Ascending aorta (tissue), 2 donors: ENCODE measurements at places on chromosomes 5 and 9. TPM values are rescaled to one million over a fixed set of nuclear protein-coding genes. Genes with fewer than 3 reads are reported as not detected.

DNA sequence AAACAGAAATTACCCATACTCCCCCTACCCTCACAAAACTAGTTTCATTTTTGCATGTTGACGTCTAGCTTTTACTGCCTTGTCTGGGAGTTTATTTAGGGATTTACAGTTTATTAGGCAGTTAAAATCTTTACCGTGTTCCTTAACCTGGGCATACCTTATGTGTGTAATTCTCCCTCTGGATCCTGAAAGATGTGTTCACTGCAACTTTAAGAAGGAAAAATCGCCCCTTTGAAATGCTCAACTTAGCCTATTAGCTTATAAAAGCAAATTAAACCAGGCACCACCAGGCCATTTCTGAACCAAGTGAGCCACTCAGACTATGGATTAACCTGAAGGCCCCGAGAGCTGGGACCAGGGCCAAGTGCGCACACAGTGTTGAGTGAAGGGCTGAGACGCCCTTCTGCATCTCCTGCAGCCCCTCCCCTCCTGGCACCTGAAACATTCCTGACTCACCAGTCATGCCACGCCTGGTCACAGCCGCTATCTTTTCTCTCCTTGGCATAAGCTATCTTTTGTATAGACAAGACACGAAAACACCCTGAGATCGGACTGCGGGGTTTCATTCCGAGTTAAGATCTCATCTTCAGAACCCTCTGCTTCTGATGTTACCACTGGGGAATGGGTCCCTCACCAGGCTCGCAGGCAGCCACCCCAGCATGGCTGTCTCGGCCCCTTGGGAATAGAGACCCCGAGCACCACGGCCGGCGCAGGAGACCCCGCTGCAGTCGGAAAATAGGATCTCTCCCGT is 111.9 kb downstream of the ROR2 start:
- DNase-seq = no peak

GRCh38 chr5:171647904-171648260 is 137.7 kb upstream of the SMIM23 start:
- no peak for DNase-seq

DNA sequence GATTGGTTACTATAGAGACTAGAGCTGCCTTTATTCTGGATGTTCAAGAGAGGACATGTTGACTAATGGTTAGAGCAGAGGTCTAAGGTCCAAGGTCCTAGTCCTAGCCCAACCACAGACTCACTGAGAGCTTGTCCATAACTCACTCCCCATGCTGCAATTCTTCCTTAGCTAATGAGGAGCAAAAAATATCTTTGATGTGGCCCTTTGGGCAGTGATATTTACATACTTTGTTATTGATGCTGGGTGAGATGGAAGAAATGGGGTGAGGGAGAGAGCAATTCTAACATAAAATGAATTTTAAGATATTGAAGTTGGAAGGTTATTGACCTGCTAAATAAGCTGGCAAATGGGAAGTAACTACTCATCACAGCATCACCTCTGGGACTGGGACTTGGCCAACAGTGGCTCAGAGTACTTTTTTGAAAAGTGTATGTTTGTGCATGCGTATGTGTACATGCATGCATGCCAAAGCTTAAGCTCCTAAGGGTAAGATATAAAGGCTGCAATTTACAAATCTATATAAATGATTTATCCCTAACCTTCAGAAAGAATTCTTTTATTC is 58.0 kb upstream of the ANKRD55 start:
- DNase-seq = no peak

DNA sequence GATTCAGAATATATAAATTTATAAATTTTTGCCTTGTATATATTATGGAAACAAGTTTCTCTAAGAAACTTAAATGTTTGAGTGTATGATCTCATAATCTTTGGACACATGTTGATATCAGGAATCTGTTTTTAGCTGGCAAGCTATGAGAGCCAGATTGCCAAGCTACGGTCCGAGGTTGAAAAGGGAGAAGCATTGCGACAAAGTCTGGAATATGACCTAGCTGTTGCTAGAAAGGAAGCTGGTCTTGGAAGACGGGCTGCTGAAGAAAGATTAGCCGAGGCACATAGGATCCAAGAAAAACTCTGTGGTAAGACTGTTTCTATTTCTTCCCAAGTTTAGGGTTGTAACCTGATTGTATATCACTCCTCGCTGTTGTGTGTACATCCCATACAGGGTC is 25.9 kb downstream of the CCDC171 start:
- DNase-seq = no peak

DNA sequence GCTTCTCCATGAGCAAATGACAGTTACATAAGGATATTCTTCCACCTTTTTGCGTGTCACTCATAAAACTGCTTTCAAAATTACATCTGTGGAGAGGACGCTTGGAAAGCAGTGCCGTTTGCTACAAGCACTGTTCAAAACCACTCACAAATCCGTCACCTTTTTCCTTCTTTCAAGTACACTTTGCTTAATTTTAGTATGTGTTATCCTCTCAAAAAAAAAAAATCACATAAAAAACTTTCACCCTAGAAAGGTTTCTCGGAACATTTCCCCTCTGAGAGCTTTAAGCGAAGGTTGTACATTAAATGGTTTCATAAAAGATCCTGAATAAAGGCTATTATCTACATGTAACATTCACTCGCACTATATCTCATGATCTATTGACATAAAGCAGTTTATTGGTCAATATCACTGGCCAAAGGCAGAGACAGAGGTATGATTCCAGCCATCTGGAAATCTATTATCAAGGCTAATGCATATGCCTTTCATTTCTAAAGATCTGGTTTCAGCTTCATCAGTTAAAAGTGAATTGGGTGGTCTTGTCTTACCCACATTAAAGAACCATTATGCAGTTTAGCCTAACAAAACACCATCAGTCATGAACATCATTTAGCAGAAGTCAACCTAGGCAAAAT is 163.6 kb downstream of the ENC1 start:
- DNase-seq = no peak

- DNase-seq = no peak
Observed at GRCh38 chr5:39638813-39639212, 214.0 kb upstream of the DAB2 start.

DNA sequence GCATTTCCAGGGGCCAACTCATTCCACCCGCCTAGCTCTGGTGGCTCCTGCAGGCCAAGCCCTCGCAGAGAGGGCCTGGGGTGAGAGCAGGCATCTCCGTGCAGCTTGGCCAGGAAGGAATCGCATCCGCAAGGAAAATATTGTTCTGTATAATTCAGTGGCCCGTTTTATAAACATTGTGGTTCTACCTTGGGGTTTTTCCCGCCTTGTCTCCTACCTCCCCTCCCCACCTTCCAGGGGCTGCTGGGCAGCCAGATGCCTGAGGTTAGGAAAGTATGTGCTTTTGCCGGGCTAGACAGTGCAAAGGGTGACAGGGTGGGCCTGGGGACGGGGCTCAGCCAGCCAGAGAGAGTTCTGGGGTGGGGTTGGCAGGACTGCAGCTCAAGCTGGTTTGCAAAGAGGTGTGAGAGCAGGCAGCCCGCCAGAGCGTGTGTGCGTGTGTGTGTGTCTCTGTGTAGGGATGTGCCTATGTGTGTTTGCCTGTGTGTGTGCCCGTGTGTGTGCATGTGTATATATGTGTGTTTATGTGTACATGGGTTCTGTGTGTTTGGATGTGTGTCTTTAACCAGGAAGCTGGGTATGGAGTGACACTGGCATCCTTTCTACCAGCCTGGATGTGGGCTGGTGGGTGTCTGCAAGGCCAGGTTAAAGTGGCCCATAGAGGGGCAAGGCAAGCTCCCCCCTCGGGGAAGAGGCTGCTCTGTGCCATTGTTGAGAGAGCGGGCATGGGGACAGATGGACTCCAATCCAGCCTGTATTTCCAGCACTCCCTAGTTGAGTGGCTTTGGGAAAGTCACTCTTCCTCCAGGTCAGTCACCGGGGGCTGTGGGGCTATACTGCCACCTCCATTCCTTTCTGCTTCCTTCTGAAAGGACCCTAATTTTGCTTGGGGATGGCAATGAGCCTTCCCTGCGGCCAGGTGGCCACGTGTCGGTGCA is 10.6 kb upstream of the SLC2A6 start:
- no peak for DNase-seq

DNA sequence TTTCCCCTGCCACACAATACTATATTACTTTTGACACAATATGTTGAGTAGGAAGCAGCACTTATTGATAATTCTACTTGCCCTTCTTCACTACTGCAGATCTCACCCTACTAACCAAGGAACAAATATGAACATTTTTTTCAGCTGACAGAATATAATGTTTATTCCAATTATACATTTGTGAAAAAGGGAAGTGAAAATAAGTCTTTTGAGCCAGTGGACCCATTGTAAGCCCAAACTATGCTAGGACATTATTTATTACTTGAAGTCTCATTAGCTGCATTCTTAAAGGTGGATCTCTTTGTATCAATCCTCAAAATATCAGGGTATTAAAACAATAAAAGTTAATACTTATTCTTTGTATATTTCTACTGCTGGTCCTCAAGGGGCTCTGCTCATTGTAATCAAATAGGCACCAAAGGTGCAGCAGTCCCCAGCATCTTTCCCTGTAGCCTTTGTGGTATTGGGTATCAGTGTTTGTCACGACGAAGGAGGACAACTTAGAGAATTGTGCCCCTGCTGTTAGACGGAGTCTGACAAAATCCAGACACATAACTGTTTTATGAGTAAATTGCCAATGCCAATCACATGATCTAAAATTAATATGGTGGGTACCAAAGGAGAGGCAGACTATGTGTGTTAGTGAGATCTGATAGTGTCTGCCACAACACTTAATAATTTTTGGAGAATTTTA is 453.5 kb upstream of the CDH9 start:
- DNase-seq = no peak

DNA sequence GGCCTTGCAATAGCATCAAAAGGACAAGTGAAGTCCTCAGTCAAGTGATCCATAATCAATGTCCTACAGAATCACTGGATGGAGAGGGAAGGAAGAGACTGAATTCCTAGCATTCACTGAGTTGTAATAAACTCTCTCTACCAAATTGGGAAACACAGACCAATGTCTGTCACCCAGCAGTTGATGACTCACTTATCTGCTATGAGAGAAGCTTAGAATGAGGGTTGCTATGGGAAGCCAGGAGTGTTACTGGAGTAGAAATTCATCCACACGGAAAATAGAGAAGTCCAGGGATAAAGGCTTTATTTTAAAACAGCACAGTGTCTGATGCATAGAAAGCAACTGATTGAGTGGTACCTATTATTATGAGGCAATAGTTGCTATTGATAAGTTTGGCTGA is 407.4 kb downstream of the BRINP1 start:
- DNase-seq = no peak

DNA sequence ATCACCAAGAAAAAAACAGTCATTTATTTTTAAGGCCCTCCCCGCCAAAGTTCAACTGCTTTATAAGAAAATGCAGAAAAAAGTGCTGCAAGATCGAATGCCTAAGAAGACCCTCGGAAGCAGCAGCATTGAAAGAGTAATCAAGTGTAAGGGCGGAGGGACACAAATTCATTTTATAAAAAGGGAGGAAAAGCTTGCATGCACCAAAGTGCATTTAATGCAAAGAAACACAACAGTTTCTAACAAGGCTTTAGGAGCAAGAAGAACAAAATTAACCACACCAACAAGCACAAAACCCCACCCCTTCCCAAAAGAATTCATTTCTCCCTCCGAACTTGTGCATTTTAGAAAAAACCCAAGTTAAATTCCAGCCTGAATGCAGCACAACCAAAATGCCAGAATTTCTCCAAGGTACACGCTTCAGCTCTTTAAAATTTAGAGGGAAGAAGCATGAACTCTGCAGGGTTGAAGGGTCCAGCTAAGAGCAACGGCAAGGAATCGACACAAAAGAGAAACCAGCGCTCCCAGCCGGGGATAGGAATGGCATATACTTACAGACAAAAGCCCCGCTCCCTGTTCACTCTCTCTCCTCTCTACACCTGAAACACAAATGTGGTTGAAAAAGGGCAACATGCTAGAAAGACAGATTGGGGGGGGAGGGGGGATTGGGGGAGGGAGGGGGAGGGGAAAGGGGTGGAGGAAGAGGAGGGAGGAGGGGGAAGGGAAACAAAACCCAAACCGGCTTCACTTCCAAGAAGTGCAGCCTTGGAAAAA is at the start of gene NREP:
Gene NREP (minus strand): TSS at position 614 of the 774 bp plus-strand sequence. CDS start 1,422 bp downstream, outside the sequence.
- no peak for DNase-seq

DNA sequence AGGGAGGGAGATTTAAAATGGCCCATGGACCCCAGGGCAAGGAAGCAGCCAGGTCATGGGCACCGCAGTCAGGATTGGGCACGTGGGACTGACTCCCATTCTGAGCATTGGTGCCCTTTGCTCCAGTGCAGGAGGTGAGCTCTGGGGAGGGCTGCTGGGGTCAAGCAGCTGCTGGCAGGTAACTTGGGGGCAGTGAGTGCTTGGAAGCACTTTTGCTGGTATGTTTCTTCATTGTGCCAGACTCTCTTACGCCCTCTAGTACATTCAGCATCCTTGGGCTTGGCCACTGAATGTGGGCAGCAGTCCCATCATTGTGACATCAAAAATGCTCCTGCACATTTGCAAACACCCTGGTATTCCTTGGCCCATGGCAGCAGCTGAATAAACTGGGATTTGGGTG is 32.7 kb downstream of the PRRC2B start:
- DNase-seq = no peak

The MROH2B gene
- not detected for total RNA-seq

The BRD8 gene
- total RNA-seq = 18.8 TPM

The JADE2 gene
- 70.9 TPM for total RNA-seq

The MYOT gene
- 12.3 TPM for total RNA-seq

The MELK gene
- total RNA-seq = not detected
